T1000 (cell line): ENCODE measurements at places on chromosomes 5 and 9.
A peak's percentile ranks its signal among the peaks of the same experiment; 100 is the strongest.

GRCh38 chr9:34691936-34692315 is 850 bp upstream of the CCL19 start:
- no peak for DNase-seq

DNA sequence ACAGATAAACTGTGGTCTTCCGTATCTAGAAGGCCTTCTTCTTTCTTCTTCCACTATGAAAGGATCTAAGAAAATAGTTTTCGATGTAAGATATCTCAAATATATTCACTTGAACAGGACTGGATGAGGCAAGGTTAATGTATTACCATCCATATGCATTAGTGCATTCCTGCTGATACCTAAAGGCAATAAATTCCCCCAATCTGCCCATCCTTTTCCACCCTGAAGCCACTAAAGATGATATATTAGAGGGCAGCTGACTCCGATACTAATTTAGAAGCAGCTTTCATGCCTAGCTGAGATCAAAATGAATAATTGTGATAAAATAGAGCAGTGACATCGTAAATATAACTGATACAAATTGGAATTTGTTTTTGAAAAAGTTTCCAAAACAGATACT is 63.3 kb downstream of the DEPDC1B start:
- no peak for DNase-seq

GRCh38 chr5:39447968-39448367 is 23.2 kb upstream of the DAB2 start:
- DNase-seq, result no peak

GRCh38 chr9:135222881-135223760 is 135.7 kb downstream of the OLFM1 start:
- DNase-seq, result no peak

- no peak for DNase-seq
Measured at GRCh38 chr5:13944560-13945199, at the start of gene DNAH5. Gene DNAH5 (minus strand): TSS chr5:13944688. CDS start chr5:13944438, 250 bp downstream.

GRCh38 chr5:177510567-177511053 is 984 bp upstream of the DOK3 start:
- DNase-seq, result no peak

GRCh38 chr9:4371108-4371507 is 71.2 kb upstream of the GLIS3 start:
- DNase-seq, result peak; percentile 62

- no peak for DNase-seq
Measured at GRCh38 chr5:155728857-155729683, 597.9 kb upstream of the SGCD start.
